Kasumi-1 (cell line): ENCODE measurements at places on chromosomes 7 and 10.

DNA sequence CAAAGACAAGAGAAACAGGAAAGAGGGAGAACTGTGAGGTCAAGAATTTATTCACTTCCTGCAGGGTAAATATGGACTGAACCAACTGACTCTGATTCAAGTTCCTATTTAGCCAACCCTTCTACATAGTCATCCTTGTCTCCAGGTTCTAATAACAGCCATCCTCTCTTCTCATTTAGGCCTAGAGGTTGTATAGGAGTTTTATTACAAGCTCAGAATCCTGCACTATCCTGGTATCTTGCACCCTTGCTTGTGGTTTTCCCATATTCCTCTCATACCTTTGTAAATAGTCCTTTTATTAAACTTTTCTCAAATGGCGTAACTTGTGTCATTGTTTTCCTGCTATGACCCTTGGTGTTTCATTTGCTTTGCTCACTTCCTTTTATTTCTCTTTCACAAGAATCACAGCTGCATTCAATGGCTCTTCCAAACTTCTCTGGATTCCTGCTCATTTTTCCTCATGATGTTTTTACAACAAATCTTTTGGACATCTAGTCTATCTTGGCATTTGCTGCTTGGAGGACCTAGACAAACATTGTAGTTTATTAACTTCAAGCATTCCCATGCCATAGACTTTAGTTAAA lies 12.4 kb upstream of the OR2A5 start:
- DNase-seq = no peak

GRCh38 chr7:41241641-41242040 lies 461.2 kb downstream of the INHBA start:
- no peak for DNase-seq

GRCh38 chr7:31688372-31688771 lies 1.4 kb downstream of the PPP1R17 start:
- DNase-seq = no peak

DNA sequence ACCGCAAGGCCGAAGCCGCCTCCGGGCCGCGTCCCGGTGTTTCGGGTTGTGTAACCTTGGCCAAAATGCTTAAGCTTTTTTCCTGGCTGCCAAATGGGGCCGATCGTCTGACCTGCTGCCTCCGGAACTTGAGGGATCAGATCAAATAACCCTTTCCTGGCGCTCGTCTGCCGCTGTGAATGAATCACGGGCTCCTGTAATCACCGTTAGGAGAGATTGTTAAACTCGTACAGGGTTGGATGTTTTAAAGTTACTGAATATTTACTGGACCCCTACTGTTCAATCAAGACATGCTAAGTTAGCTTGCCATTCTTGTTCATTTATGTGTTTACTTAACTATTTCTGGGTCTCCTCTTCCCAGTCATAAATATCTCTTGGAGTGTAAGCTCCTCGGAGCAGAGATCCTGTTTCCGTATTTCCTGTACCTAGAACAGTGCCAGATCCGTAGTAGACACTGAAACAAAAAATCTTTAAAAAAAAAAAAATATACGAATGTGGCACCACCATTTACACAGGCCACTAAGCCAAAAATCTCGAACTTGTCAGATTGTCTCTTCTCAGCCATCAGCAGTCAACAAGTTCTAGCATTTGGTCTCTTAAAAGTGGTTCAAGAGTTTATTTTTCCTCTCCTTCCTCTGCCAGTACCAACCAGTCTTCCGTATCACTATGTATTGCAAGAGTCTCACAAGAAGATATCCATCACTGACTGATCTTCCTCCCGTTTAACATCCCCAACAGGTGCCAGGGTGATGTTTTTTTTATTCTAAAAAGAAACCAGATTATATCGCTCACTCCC lies 650 bp upstream of the TM9SF3 start:
- DNase-seq = peak; percentile 77

DNA sequence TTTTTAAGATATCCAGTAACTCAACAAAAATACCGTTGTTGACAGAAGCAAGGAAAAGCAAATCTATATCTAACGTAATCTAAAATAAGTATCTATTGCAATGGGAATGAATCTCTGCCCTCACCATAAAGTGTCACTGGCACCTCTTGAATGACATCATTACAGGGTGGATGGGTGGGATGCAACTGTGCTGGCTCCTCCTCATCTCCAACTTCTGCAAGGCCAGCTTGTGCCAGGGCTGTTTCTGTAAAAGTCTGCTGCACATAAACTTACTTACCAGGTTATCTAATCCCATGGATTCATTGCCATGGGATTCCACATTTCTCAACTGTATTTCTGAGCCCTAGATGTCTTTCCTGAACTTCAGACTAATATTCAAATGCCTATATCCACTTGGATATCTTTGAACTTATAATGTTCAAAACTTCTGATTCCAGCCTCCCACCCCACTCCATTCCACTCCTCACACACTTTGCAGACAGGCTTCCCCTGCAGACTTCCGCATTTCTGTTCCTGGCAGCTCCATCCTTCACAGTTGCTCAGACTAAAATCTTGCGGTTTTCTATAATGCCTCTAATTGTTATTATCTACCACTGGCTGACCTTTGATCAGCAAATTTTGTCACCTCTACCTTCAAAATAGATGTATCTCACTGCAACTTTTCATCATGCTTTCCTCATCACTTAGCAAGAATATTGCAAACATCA lies 10.7 kb downstream of the FGL2 start:
- peak; percentile 91 for DNase-seq

DNA sequence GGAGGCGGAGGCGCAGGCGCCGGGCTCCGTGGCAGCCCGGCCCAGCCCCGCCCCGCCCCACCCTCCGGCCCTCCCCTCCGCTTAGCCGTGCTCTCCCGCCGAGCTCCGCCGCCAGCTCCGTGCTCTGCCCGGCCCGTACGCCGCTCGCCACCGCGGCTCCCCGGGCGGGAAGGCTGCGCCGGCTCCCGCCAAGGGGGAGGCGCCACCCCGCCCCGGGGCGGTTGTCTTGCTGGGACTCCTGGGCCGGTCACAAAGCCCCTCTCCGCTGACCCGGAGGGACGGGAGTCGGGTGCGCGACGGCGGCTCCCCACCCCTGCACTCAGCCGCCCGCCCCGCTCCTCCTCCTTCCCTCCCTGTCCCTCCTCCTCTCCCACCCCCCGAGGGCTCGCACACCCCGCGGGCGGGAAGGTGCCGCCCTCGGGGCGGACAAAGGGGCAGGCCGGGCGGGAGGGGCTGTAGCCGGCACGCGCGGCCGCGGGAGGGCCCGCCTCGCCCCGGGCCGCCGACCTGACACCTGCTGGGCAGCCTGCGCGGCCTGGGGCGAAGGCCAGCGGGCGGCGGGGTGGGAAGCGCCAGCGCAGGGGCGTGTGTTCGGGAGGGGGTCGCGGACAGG lies 11.5 kb upstream of the SP8 start:
- no peak for DNase-seq

- no peak for DNase-seq
Measured at GRCh38 chr7:153675131-153675530, 377.1 kb upstream of the DPP6 start.

DNA sequence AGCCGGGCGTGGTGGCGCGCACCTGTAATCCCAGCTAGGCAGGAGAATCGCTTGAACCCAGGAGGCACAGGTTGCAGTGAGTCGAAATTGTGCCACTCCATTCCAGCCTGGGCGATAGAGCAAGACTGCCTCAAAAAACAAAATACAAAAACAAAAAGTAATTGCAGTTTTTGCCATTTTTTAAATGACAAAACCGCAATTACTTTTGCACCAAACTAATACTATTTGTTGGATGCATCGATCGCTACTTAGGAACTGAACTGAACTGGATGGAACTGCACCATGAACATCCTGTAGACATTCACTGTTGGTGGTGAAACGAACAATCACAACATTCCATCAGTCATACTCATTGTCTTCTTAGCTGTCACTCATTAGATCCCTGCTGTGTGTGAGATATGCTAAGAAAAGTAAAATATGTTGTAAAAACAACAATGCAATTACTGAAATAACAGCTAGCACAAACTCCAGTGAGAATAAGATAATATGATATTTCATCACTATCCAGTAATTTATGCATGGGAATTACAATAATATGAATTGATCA lies 341.2 kb downstream of the ACTR3B start:
- no peak for DNase-seq

DNA sequence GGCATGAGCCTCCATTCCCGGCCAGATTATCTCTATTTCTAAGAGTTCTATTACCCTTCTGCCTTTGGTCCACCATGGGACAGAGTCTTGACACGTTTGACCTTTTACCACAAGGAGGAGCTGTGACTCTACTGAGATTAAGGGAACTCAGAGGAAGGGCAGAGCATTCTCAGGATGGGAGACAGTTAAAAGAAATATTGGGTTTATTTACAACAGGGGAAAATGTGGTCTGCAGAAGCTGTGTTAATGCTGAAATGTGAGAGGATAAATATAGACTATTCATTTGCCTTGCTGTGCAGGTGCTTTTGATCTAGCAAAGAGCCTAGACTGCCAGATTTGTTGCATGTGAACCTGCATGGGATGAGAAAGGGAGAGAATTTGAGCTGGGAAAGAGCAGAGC lies 45.8 kb upstream of the PRSS58 start:
- DNase-seq = peak; percentile 89

- no peak for DNase-seq
Measured at GRCh38 chr10:79273604-79274003, 73.7 kb upstream of the PPIF start.

GRCh38 chr7:36079446-36080025 lies 73.5 kb upstream of the EEPD1 start:
- no peak for DNase-seq

- no peak for DNase-seq
Measured at GRCh38 chr10:113007821-113008220, 57.8 kb downstream of the TCF7L2 start.

- DNase-seq = no peak
Measured at GRCh38 chr7:33968591-33968990, 63.3 kb downstream of the BMPER start.

DNA sequence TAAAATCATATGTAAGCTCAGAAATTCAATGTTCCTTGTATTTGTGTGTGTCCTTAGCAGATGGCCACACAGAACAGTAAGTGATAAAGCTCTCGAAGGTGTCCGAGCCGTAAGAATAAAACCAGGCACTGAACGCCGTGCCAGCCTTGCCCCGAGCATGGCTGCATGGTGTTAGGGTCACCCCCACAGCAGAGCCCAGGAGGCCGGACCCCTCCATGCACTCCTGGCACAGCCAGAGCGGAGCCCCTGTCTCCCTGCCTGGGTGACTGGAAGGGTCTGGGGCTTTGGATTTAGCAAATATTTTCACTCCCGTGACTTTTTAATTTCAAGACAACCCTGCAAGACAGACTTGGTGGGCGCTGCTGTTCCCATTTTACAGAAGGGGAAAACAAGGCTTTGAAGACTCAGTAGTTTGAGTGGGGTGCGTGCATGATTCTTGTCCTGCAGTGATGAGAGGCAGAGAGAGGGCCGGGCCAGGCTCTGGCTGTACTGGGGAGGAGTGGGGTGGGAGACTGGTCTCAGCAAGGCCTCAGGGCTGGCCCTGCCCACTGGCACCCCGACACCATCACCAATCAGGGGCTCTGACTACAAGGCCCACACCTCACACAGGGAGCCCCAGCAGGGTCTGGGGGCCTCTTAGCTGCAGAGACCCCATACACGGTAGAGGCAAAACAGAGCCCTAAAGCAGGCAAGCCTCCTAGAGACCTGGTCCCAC lies 39.4 kb downstream of the VIPR2 start:
- no peak for DNase-seq

DNA sequence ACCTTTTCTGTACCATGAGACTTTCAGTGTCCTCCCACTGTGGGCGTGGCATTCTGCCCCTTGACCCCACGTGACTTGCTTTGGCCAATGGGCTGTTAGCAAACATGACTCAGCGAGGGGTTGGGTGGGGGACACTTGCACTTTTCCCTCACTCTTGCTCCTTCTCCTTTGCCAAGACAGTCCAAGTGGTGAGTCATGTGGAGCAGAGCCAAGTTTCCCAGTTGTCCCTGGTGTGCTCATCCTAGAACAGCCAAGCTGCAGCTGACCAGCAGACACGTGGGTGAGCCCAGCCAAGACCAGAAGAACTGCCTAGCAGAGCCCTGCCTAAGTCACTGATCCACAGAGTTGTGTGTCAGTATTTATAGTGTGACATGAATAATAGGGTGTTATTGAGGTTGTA lies 82.8 kb upstream of the CPXM2 start:
- no peak for DNase-seq
